IgD-negative memory B cell (primary cell): ENCODE measurements at places on chromosomes 7 and 10. TPM values are rescaled to one million over a fixed set of nuclear protein-coding genes. Genes with fewer than 3 reads are reported as not detected.

Gene AQP1
- polyA plus RNA-seq = not detected

Gene NKX2-3
- not detected for polyA plus RNA-seq

Gene MRC1
- not detected for polyA plus RNA-seq

Gene MYL10
- polyA plus RNA-seq = not detected

Gene NSMCE4A
- polyA plus RNA-seq = 51.1 TPM

Gene RPEL1
- not detected for polyA plus RNA-seq

Gene NPC1L1
- polyA plus RNA-seq = not detected

Gene ANXA8
- polyA plus RNA-seq = not detected

Gene KNDC1
- 0.05 TPM for polyA plus RNA-seq

Gene DNAJC12
- not detected for polyA plus RNA-seq

Gene TPK1
- polyA plus RNA-seq = 16.8 TPM

Gene TMEM229A
- polyA plus RNA-seq = not detected

Gene PPP1R17
- not detected for polyA plus RNA-seq

Gene GSDME
- 4.6 TPM for polyA plus RNA-seq

Gene LLCFC1
- polyA plus RNA-seq = not detected

Gene TSPAN33
- 55.0 TPM for polyA plus RNA-seq

Gene GOLGA7B
- not detected for polyA plus RNA-seq

Gene PIP4K2A
- polyA plus RNA-seq = 43.2 TPM

Gene CFAP46
- not detected for polyA plus RNA-seq

Gene TLX1
- not detected for polyA plus RNA-seq

Gene RP9
- polyA plus RNA-seq = 49.6 TPM

Gene AKR1C4
- not detected for polyA plus RNA-seq

Gene MCU
- polyA plus RNA-seq = 5.6 TPM

Gene LYZL1
- polyA plus RNA-seq = not detected

Gene DCLRE1C
- 49.7 TPM for polyA plus RNA-seq

Gene ZNF398
- polyA plus RNA-seq = 13.2 TPM

Gene SMIM30
- 46.6 TPM for polyA plus RNA-seq

Gene H2BK1
- polyA plus RNA-seq = not detected

Gene CACNB2
- 0.79 TPM for polyA plus RNA-seq

Gene ZC3HAV1L
- polyA plus RNA-seq = 0.80 TPM

Gene CYP2C18
- polyA plus RNA-seq = not detected

Gene MACC1
- 1.2 TPM for polyA plus RNA-seq

Gene CHCHD1
- polyA plus RNA-seq = 54.4 TPM

Gene NUTM2E
- polyA plus RNA-seq = not detected

Gene FXYD4
- polyA plus RNA-seq = not detected

Gene PILRA
- 2.3 TPM for polyA plus RNA-seq

Gene TRIM73
- 2.6 TPM for polyA plus RNA-seq

Gene HOXA13
- not detected for polyA plus RNA-seq

Gene PRTFDC1
- not detected for polyA plus RNA-seq

Gene PDZD7
- polyA plus RNA-seq = not detected
